Activated CD4-positive, alpha-beta T cell treated with anti-CD3 and anti-CD28 coated beads for 36 hours (primary cell): ENCODE measurements at places on chromosomes 7 and 10.

GRCh38 chr7:83640240-83640639 lies 8.7 kb downstream of the SEMA3E start:
- no peak for DNase-seq

DNA sequence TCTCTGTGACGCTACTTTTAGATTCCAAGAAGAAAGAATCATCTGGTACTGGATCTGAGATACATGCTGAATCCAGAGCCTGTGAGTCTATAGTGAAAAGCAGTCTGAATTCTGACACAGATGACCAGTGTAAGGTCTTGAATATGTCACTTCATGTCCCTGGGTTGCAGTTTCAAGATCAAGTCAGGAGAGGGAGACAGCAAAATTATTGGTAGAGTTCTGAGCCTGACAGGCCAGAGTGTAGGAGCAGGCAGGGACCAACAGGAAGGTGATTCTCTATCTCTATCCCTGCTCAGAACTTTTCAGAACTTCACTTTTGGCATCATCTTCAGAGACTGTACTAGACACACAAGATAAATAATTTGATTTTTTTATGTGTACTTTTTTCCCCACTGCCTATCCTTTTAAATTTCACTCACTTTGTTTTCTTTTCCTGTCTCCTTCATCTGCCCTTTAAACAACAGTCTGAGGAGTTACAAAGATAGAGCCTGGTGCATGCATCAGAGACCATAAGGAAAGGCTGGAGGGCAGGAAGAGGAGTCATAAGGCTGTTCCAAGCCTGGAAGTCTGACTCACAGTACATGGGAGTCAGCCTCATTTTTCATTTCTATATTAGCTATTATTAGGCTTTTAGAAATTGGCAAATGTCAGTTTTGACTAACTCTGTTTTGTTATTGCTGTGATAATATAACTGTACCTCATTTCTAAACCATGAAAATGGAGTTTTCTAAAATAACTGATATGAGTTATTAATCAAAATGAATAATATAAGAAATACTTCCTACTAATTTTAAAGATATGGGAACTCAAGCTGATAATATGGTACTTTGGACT lies 120.2 kb upstream of the TMEM229A start:
- DNase-seq: no peak

DNA sequence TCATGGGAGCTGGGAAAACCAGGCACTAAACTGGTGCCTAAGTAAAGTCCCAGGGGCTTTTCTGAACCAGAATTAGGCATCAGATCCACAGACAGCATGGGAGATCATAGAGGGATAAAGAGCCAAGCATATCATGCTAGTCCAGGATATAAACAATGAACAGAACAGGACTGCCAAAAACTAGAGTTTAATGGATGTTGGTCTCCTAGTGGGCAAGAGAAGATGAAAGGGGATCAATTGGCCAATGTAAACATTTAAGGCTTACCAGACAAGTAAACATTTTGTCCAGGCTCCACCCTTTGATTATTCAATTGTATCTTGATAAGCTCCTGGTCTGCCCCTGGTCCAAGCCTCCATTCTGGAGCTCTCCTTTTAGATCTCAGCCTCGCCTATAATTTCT lies 18.9 kb downstream of the MACC1 start:
- DNase-seq: no peak

- DNase-seq: no peak
Observed at GRCh38 chr7:135645296-135645904, 16.9 kb upstream of the STMP1 start.

DNA sequence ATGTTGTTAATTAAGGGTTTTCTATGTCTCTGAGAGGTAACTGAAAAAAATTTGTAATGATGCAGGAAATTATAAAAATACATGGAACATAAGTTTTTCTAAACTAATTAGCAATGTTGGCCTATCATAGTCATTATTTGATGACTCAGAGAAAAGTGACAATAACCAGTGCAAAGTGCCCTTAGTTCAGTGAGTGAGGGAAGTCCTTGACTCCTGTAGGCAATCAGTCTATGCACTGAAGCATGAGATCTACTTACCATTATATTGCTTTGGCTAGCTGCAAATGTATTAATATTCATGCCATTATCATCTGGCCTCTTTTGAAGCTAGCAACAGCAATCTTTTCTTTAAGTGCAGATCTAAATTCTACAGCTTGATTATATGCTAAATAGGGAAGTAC lies 40.6 kb downstream of the CCDC172 start:
- DNase-seq: no peak

GRCh38 chr10:97844678-97845077 lies 5.0 kb upstream of the GOLGA7B start:
- no peak for DNase-seq

DNA sequence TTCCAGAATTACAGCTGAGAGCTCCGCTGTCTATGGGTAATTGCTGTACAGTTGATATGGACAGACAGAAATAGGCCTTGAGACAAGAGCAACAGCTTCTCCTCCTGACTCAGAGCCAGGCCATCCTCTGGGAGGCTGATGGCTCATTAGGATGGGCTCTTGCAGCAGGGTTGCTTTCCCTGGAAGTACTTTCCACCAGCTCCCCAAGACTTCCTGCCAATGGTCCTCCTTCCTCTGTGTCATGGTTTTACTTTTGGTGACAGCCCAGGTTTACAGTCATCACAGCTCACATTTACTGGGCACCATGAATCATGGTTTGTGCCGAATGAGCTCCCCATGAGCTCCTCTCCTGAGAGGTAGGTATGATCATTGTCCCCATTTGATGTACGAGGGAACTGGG lies 131.8 kb downstream of the HECW1 start:
- DNase-seq: peak; percentile 10

GRCh38 chr7:75658369-75658768 lies 80.4 kb downstream of the HIP1 start:
- no peak for DNase-seq

- DNase-seq: peak; percentile 59
Observed at GRCh38 chr7:44103923-44104859, at the start of gene AEBP1. Gene AEBP1, plus strand, starts transcription at chr7:44104345. Its CDS starts 321 bp downstream, at chr7:44104666.

- DNase-seq: peak; percentile 16
Observed at GRCh38 chr10:79267499-79267898, 79.8 kb upstream of the PPIF start.

- DNase-seq: no peak
Observed at GRCh38 chr7:115135769-115136410, 214.0 kb downstream of the MDFIC start.

DNA sequence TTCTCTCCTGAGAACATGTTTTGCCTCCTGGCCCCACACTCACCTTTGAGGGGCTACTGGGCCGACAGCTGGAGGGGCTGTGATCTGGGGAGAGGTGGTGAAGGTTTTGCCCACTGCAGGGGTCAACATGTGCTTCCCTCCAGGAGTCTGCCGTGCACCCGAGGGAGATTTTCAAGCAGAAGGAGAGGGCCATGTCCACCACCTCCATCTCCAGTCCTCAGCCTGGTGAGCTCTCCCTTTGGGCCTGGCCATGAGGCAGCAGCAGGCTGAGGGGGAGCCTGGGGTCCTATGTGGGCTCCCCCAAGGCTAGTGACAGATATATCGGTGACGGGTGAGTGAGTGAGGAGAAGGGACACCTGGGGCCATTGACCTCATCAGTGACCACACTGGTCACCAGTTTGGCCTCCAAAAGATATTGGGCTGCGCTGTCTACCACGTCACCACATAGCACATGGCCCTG lies 6.6 kb downstream of the PGAM2 start:
- DNase-seq: no peak

- peak; percentile 11 for DNase-seq
Observed at GRCh38 chr7:35971133-35971891, 170.5 kb downstream of the SEPTIN7 start.

- peak; percentile 20 for DNase-seq
Observed at GRCh38 chr10:5343561-5343960, 21.2 kb upstream of the UCN3 start.

DNA sequence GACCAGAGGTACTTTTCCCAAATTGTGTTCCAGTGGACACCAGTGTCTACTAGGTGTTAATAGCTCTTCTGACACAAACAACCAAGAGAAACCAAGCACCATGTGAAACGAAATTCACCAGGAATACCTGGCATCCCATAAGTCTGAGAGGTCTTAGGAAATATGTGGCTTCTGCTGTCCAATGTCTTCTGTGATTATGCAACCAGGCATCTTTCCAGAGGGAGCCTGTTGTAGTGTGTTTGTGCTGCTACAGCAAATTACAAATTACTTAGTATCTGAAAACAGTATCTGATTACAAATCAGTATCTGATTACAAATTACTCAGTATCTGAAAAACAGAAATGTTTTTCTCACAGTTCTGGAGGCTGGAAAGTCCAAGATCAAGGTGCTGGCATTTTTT lies 133.6 kb upstream of the NPVF start:
- DNase-seq: no peak

DNA sequence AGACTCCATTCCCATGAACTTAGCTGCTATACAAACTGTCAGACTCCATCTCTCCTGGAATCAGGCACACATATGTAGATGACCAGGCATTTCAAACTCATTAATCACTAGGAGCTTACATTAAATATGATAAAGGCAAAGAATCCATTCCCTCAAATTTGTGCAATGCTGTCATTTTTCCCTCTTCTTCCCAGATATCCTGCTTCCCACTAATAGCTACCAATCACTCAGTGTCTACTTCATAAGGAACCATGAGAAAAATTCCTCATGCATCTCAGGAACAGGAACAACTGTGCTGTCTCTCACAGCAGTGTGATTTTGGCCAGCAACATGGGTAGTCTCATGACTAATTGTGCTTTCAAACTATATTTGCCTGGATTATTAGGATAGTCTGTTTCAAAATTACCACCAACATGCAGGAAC lies 133.9 kb downstream of the DKK1 start:
- no peak for DNase-seq

DNA sequence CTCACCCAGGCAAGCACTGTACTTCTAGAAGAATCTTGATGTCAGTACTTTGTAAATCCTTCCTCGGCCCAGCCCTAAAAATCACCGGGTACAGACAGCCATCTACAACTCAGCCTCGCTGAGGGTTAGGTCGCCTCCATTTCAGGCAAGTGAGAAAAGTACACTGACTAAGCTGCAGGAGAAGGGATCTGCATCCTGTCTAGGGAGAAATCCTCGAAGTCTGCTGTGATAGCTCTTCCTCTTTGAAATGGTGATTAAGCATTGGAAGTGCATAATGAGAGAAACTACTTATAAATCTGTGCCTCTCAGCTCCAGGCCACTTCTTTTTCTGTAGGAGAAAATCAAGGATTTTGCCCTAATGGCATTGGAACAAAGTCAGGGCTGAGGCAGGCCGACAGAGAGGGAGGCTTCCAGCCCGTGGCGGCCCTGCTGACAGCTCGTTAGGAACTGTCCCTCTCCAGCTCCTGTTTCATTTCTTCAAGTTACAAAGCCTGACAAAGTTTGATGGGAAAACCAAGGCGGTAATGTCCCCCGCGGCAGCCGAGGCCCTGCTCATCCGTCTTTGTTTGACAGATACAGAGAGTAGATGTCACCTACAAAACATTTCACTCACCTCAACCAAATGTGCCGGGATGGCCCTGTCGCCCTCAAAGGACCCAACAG lies 14.1 kb upstream of the GOT1 start:
- no peak for DNase-seq

DNA sequence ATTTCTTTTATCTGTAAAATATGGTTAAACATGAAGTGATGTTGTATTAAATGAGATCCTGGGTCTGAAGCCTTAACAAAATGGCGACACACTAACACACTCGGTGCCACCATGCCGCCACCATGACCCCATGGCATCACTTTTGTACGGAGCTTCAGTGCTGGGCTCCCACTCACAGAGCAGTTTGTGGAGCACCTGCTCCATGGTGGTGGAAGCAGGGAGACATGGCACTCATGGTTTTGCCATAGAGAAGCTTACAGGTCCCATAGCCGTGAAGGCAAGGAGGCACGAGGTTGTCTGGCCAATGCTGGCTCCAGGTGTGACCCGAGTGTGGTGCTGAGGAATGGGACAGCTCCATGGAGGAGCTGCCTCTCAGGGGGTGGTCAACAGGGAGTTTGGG lies 63.5 kb upstream of the EN2 start:
- no peak for DNase-seq

GRCh38 chr10:132564690-132565089 lies 27.1 kb downstream of the INPP5A start:
- no peak for DNase-seq

- no peak for DNase-seq
Observed at GRCh38 chr10:131478377-131478989, 167.0 kb upstream of the TCERG1L start.

DNA sequence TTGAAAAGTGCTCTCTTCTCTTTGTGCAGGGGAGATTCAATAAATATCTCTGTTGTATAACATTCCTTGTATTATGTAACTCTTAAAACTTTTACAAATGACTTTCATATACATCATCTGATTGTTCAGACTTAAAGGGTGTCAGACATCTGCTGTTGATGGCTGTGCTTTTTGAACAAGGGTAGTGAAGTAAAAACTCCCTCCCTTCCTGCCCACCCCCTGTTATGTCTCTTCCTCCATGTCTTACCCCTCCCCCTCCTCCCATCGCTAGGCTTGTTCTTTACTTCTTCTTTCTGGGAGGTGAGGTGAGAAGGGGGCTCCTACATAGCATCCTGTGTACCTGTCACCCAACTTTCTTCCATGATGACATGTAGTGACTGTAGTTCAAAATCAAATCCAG lies 23.4 kb upstream of the ABCB4 start:
- no peak for DNase-seq

DNA sequence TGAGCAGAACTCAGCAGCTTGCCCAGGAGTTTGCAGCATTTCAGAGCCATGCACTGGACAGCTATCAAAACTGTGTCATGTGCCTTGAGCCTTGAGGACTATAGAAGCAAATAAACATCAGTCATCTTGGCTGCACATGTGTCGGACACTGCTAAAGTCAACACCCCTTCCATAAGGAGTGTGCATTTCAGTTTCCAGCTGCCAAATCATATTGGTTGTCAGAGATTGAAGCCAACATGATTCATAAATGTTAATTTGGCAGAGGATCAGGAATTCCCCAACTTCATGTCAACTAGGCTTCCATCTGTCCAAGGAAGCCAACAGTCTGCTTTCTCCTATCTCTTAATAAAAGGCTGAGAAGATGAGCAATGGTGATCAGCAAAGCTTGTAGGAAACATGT lies 32.8 kb downstream of the SLC16A12 start:
- no peak for DNase-seq

GRCh38 chr10:51629934-51630639 lies 69.3 kb downstream of the CSTF2T start:
- no peak for DNase-seq

DNA sequence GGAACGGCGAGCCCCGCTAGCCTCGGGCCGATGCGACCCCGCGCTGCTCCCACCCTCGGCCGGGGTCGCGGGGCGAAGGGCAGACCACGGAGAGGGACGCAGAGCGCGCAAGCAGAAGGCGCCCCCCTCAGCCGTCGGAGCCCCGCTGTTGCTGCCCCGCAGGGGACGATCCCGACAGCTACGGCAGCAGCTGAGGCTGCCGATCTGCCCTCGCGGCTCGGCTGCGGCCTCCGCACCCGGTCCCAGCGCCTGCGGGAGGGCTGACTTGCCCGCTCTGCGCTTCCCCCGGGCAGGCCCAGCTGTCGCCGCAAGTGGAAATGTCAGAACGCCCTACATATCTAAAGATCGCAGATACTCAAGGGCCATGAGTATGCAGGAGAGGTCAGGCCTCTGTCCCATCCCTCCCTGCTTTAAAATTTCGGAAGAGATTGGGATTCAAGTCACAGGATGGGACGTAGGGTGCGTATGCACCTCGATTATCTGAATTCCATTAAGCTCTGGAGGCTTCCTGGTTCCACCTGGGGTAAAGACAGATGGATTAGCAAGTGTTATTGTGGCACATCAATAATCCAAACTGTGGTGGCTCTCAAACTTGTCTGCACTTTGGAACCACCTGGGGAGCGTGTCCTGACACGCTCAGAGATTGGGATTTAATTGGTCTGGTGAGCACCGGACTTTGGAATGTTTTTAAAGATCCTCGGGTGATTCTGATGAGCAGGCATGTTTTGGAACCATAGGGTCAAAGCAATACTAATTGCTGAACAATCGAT lies at the start of gene CRPPA:
CRPPA (minus strand) TSS at position 206 of the 770 bp plus-strand sequence. CDS start 216 bp downstream, outside the sequence.
- peak; percentile 66 for DNase-seq
